ENCODE measurements at places on chromosomes 16 and 17.

DNA sequence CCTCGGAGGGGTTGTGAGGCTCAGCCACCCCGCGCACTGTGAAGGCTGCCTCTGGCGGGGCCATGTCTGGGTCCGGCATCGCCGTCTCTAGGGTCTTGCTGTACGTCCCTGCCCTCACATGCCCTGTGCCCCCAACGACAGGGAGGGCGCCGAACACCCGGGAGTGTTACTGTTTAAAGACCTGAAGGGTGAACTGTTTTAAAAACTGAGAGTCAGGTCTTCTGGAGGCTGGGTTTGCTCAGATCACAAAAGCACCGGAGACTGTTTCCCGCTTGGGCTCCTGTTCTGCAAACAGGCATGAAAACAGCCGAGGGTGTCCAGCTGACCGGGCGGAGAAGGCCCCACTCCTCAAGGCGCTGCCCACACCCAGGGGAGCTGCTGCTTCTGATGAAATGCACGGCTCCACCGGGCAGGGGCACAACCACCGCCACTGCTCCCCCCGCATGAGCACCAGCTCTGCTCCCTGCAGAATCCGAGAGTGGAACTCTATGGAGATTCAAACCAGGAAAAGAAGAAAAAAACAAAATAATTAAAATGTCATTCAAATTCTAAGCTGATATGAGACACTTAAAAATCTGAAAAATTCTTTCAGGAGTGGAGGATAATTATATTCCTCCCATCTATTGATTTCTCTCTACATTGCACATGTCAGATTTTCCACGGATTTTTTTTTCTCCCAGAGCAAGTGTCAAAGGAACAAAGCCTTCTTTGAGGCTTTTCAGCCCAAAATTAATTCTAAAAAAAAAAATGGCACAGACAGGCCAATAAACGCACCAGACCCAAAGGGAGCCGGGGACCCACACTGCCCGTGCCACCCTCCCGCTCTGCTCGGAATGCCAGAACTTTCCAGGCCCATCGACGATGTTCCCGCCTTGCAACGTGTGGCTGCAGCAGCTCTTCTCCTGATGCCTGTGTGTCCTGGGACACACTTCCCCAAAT is 74.3 kb downstream of the LMF1 start:
- DNase-seq, result no peak

- DNase-seq, result no peak
Observed at GRCh38 chr17:48388955-48389743, 40.9 kb downstream of the SKAP1 start.

DNA sequence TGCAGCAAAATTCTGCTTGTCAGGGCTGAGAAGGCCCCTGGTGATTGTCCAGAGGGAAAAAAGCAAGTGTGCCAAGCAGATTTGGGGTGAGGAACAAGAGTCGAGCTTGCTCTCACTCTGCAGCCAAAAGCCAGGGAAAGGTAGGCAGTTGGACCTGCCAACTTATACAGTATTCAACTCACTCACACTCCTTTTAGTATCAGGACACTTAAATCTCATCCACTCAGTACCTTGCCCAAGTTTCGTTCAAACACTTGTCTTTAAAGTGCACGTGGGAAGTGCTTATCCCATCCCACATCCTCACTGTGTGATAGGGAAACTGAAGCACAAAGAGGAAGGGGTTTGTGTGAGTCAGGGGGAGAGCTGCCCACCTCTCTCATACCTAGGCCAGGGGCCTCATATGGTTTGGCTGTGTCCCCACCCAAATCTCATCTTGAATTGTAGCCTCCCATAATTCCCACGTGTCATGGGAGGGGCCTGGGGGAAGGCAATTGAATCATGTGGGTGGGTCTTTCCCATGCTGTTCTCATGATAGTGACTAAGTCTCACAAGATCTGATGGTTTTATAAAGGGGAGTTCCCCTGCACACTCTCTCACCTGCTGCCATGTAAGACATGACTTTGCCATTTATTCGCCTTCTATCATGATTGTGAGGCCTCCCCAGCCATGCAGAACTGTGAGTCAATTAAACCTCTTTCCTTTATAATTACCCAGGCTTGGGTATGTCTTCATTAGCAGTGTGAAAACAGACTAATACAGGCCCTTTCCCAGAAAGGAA is 25.6 kb upstream of the CES5A start:
- no peak for DNase-seq

DNA sequence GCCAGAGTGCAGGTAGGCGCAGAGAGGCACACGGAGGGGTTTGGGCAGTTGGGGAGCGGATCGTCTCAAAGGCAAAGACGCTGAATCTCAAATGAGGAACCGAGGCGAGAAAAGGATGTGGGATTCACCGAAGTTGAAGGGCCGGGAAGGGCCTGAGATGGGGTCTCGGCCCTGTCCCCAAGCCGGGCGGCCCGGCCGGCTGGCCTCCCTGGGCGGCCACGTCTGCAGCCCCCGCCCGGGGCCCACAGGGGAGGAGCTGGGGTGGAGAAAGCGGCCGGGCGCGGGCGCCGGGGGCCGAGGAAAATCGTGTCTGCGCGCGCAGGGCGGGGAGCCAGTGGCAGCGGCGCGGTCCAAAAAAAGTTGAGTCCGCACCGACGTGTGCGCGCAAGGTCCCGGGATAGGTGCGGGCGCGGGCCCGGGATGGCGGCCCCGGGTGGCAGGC is 458 bp downstream of the SLC12A4 start:
- peak; percentile 58 for DNase-seq

DNA sequence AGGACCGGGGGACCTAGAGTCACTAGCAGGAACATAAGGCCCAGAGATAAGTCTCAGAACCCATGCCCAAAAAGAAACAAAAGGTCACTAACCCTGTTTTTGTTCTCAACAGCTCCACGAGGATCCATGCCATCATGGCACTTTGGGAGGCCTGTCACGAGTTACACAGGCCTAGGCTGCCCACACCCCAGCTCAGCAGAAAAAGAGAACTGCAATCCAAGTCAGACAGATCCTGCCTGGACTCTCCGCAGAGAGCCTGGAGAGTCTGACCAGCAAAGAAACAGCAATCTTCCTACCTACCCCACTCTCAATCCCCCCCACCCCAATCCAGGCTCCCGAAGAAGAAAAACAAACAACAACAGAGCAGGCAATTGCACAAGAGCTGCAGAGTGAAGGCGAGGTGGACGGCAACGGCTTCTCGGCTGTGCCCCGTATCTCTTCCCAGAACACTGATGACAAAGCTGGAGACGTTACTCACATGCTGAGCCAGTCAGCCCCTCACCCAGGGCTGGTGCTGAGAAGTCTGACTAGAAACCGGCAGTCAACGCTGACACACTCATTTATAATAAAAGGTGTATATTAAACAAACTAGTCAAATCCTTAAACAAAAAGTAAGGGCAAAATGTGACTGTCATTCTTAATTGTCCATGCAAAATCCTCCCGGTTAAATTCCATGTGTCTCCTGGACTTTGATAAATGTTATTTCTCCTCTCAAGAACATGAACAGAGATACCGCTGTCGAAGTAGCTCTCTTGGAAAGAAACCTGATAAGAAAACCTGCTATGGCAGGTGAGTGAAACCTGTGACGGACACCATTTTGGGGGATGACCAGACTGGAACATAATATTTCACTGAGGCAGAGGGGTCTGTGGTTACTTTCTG is 89.3 kb downstream of the SMG6 start:
- peak; percentile 91 for DNase-seq

DNA sequence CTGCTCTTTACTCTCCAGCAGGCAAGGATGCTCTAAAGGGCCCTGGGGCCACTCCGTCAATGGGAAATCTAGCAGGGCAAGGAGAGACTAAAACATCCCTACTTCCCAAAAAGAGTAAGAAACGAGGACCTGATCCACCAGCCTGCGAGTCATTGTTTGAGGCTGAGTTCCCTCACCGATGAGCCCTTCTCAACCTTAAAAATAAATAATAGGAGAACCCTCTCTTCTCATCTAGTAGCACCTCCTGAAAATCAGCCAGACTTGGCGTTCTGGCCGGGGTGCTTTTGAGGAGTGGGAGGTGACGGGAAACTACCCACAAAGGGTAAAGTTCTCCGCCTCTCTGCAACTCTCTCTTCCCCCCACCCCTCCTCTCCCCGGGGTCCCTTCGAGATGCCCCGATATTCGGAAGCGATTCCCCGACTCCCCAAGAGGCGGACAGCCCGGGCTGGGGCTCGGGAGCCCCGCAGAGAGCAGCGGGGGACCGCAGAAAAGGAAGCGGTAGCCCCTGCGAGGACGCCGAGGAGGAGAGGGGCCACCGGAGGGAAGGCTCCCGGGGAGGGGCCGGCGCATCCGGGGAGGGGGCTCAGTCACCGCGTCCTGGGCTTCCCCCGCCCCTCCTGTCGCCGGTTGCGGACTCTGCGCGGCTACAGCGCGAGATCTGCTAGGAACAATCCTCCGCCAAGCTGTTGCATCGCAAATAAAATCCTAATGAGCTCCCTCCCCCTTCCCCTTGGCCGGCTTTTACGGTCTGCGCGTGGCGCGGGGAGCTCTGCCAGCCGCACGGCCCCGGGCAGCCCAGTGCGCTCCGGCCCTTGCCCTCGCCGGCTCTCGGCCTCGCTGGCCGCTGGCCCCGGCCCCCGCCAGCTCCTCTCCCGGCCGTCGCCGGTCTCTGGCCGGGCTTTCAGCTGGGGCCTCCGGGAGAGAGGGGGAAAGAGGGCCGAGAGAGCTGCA is 1.3 kb downstream of the HOXB9 start:
- DNase-seq, result no peak

GRCh38 chr16:57591870-57592485 is 36.5 kb upstream of the ADGRG1 start:
- DNase-seq, result no peak

- no peak for DNase-seq
Observed at GRCh38 chr16:89146211-89147005, 25.1 kb upstream of the CDH15 start.

DNA sequence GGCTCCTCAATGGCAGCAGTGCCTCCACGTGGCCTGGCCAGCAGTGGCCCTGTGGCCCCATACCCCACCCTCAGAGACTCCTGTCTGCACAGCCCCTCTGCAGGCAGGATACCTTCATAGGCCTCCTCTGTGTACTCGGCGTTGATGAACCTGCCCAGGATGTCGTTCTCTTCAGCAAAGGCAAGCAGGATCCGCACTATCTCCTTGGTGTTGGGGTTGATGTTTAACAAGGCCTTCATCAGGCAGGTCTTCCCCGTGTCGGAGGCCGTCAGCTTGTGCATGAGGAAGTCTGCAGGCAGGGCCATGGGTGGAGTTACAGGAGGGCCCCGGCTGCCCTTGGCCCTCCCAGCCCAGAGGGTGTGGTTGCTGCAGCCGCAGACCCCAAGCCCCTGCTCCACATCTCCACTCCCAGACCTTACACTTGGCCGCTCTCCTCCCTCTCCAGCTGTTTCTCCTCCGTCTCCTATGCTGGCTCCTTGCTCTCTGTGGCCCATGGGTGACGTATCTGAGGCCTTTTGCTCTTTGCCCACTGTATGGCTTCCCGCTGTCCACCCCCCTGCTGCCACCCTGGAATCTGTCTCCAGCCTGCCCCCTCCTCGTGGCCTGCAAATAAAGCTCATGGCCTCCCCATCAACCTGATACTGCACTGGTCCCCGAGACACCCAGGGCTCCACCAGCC is 15.1 kb downstream of the TRPV3 start:
- no peak for DNase-seq

GRCh38 chr16:52346709-52347108 is 200.2 kb downstream of the TOX3 start:
- DNase-seq, result no peak

DNA sequence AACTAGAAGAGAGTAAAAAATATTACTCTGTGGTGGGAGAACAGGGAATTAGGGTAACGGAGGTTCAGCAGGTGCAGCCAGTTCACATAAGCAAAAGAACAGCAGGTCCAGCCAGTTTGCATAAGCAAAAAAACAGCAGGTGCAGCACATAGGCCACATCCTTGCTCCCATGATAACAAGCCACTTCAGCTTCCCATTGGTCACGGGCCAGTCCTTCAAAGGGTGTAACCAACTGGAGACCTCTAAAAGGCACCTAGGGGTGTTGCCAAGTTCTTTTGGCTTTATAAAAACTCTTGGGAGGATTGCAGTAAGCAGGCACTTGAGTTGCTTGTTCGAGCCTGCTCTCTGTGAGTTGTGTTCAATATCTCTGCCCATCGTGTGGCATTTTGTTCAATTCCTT is 488.1 kb downstream of the XYLT1 start:
- no peak for DNase-seq

DNA sequence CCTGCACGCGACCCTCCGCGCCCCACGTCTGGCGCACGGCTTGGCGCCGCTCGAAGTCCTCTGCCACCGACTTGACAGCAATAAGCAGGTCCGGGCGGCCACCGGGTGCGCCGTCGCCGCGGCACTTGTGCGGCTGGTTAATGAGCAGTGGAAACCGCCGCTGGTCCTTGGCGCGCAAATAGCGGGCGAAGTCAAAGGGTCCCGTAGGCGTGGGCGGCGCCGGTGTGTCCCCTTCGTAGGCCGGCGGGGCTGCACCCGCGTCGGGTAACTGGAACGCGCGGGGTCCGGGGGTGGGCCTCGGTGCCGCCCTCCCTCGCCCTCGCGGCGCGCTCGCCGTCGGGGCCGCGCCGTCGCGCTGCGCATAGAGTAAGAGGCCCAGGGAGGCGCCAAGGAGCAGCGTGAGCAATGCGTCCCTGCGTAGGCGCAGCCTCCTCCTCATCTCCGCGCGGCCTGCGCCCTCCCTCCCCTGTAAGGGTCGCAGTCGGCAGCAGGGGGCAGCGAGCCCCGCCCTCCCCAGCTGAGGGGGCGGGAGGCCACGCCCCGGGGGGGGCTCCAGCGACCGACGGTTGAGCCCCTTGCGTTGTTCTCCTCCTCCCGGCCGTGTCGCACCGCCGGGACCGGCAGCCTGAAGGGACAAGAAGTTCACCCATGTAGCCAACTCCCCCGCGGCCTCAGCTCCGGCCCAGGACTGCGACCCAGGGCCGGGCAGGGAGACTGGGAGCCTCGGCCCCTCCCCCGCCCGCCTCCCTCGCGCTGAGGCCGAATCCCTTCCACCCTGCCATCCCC is 558 bp downstream of the B3GNT9 start:
- peak; percentile 65 for DNase-seq

- DNase-seq, result no peak
Observed at GRCh38 chr16:1013593-1013900, 32.0 kb downstream of the SOX8 start.

- DNase-seq, result no peak
Observed at GRCh38 chr16:10594312-10594950, 14.0 kb upstream of the EMP2 start.

- peak; percentile 93 for DNase-seq
Observed at GRCh38 chr17:76772842-76773525, 35.1 kb downstream of the MFSD11 start.

DNA sequence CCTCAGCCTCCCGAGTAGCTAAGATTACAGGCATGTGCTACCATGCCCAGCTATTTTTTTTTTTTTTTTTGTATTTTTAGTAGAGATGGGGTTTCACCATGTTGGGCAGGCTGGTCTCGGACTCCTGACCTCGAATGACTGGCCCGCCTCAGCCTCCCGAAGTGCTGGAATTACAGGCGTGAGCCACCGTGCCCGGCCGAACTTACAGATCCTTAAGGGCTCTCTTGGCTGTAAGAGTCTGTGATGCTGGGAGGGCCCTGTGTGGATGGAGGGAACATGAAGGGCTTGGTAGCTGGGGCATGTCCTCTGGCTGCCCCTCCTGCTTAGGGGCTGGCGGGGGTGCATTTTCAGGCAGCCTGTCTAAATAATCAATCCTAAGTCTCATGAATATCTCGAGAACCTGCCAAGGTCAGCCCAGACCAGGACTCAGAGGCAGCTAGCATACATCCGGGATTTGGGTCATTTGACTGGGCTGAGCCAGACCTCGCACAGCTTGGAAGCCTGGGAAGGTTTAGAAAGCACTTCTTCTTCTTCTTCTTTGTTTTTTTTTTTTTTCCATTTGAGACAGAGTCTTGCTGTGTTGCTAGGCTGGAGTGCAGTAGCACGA is 17.1 kb downstream of the SPNS3 start:
- no peak for DNase-seq

All from EH (cell line).